ENCODE measurements at places on chromosomes 7 and 10.

GRCh38 chr7:82194016-82194643, 249.4 kb downstream of the CACNA2D1 start:
- DNase-seq = no peak

DNA sequence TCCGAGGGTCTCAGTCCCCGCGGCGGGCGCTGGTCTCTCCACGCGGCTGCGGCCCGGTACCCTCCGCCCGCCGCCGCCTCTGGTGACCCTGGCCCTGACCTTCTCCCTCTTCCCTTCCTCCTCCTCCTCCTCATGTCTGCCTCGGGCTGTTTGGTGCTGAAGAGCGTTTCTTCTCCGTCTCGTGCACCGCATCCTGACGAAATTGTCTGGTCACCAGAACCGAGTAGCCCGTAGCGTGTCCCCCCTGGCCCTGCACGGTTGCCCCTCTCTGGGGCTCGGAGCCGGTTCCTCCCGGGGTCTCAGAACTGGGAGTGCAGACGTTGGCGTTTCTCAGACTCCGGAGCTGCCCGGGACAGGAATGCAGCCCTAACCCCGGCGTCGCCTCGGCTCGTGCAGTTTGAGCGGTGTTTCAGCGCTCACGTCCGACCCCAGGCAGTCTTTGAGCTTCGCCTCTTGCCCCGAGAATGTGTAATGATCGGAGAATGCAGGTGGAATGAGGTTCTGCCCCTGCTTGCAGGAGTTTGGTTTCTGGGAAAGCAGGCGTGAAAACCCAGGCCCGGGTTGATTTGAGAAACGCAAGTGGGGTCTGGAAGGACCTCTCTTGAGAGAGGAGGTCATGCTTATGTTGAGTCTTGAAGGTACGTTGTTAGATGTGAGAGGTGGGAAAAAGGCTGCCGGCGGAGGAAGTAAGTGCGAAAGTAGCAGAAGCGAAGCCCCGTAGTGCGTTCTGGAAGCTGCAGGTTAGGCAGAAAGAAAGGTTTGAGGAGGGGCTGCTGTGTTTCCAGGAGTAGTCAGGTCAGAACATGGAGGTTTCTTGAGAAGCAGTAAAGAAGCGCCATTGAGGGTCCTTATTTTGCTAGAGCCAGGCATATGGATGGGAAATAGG, 743 bp downstream of the RBM17 start:
- DNase-seq = no peak

- DNase-seq = no peak
Observed at GRCh38 chr7:98194186-98194585, 17.1 kb upstream of the BHLHA15 start.

DNA sequence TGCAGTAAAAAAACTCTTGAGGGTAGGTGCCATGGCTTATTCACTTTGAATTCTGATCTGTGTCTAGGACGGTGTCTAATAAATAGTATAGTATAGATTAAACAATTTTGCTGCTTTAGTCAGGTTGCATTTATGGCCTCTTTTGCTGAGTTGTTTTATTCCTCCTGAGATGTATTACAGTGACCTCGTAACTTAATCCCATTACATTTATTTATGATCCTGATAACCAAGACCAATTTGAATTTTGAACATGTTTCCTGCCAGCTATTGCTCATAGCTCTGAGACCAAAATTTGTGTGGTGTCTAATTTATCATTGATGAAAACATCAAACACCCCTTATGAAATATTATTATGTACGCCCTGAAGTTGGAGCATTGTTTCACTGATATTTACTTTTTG, 381.9 kb upstream of the SEMA3C start:
- DNase-seq = no peak

- no peak for DNase-seq
Observed at GRCh38 chr10:22945934-22946673, 18.3 kb downstream of the ARMC3 start.

DNA sequence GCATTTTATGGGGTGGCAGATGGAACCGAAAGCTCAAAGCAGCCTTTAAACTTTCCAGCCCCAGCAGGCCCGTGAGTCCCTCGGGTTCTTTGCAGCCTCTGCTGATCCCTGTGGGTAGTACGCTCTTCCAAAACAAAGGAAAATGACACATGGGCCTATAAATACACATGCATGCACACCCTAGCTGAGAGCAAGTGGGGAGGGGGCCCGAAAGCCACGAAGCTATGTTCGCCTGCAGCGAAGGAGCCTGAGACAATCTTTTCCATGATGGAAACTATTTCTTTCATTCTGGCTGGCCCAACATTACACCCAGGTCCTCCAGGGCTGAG, 32.2 kb downstream of the CALML5 start:
- DNase-seq = no peak

DNA sequence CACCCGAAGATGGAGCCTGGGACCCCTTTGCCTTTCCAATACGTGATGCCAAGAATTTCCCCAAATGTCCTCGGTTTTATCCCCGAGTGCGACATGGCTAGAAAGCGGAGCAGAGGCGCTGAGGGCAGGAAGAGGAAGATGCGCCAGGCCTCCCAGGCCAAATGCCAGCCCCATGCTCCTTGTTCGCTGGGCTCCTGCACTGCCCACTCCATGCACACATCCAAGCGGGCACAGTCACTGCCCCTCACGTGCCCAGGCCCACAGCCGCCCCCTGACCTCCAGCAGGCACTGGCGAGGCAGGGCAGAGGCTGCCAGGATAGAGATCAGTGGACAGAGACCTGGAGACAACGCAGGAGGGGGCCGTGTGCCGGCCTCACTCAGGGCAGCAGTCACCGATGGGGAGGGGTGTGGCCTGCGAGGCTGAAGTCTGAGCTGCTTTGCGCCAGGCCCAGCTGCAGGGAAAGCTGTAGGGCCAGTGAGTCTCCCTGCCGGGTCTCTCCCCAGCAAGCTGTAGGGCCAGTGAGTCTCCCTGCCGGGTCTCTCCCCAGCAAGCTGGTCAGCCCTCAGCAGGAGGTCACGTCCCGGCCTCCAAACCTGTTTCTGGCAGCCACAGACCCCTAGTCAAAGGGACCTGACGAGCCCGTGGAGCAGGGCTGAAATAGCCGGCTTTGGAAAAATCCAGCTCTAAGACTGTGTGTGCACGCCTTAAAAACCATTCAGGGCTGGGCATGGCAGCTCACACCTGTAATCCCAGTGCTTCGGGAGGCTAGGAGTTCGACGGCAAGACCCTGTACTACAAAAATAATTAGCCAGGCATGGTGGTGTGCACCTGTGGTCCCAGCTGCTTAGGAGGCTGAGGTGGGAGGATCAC, 100.6 kb upstream of the DIP2C start:
- DNase-seq = no peak

- no peak for DNase-seq
Observed at GRCh38 chr7:24764972-24765744, 7.9 kb upstream of the GSDME start.

- DNase-seq = no peak
Observed at GRCh38 chr7:102028206-102028826, 210.9 kb downstream of the CUX1 start.

DNA sequence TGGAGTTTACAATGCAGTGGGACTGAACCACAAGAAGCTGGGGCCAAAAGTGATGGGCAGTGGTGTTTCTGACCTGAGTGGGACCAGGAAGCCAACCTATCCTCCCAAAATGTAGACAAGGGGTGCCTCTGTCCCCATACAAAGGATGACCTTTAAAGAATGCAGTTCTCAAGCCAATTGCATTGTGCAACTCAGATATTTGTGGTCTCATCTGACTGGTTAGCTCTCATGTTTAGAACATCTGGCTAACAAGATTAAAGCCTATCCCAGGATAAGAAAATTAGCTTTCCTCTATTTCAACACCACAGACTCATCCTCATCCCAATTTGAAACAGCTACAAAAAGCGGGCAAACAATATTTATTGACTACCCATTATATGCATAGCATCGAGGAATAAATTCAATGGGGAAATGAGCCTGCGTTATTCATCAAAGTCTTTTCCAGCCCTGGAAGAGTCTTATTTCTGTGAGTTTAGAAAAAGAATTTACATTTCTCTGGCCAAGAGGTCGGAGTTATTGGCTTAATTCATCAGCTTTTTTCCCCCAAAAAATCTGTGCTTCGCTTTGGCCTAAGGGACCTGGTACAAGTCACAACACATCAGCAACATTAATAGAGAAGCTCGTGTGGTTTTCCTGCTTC, 26.7 kb downstream of the ELMO1 start:
- no peak for DNase-seq

DNA sequence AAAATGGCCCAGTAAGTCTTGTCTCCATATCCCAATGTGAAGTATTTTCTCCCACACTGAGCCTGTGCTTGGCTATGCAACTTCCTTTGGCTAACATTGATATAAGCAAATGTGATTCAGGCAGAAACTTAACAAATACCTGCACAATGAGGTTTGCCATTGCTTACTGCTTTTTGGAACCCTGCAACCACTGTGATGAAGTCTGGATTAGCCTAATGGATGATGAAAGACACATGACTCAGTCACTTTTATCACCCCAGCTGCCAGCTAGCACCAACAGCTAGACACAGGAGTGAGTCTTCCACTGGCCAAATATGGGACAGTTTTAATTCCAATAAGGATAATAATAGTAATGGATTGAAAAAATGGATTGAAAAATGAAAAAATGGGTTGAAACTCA, 854.5 kb downstream of the GRM8 start:
- DNase-seq = no peak

GRCh38 chr7:79837915-79838314, 296.7 kb upstream of the GNAI1 start:
- no peak for DNase-seq

GRCh38 chr7:25849500-25850184, 302.4 kb upstream of the NFE2L3 start:
- DNase-seq = no peak

GRCh38 chr7:81030472-81030871, 111.6 kb upstream of the SEMA3C start:
- no peak for DNase-seq

Measured in CD4-positive, alpha-beta T cell treated with Interleukin-21 for 1 hour (primary cell).